Endothelial cell of coronary artery (primary cell): ENCODE measurements at places on chromosomes 5 and 9. TPM values are rescaled to one million over a fixed set of nuclear protein-coding genes. Genes with fewer than 3 reads are reported as not detected.

CDH10 gene
- total RNA-seq, result under 0.01 and 0.19 TPM in 2 replicates

QRFP gene
- total RNA-seq, result not detected in 2 replicates

CSNK1G3 gene
- total RNA-seq, result 33.8 and 52.6 TPM in 2 replicates

CTXN3 gene
- not detected in 2 replicates for total RNA-seq

ZNF354C gene
- total RNA-seq, result 4.0 and 7.6 TPM in 2 replicates

AHRR gene
- 6.1 and 9.4 TPM in 2 replicates for total RNA-seq

ARID3C gene
- total RNA-seq, result 0.09 TPM in 2 replicates

NTNG2 gene
- 0.28 and 0.54 TPM in 2 replicates for total RNA-seq

NUTM2F gene
- total RNA-seq, result not detected in 2 replicates

GALNT12 gene
- total RNA-seq, result 0.66 and 1.2 TPM in 2 replicates

MARCOL gene
- total RNA-seq, result not detected in 2 replicates

STK32A gene
- under 0.01 and 0.38 TPM in 2 replicates for total RNA-seq

PCDHB10 gene
- 0.72 and 1.0 TPM in 2 replicates for total RNA-seq

SLC45A2 gene
- total RNA-seq, result 0.09 TPM in 1 of 2 replicates, not detected in the other

SLC34A3 gene
- not detected in 2 replicates for total RNA-seq

GHR gene
- total RNA-seq, result 0.66 and 0.99 TPM in 2 replicates

MZB1 gene
- total RNA-seq, result 0.09 and 0.19 TPM in 2 replicates

CNTLN gene
- total RNA-seq, result 7.5 and 7.9 TPM in 2 replicates

PCDHB15 gene
- total RNA-seq, result 0.90 and 1.7 TPM in 2 replicates

GPR150 gene
- 0.18 and 0.19 TPM in 2 replicates for total RNA-seq

THBS4 gene
- under 0.01 and 0.09 TPM in 2 replicates for total RNA-seq

MORN5 gene
- not detected in 2 replicates for total RNA-seq

EXD3 gene
- total RNA-seq, result 11.7 and 19.9 TPM in 2 replicates

BTNL8 gene
- total RNA-seq, result not detected in 2 replicates

PCDHGA4 gene
- 2.6 and 5.0 TPM in 2 replicates for total RNA-seq

PCDHGA3 gene
- 0.54 and 1.9 TPM in 2 replicates for total RNA-seq

DOCK8 gene
- 0.36 and 0.56 TPM in 2 replicates for total RNA-seq

MEIKIN gene
- not detected in 2 replicates for total RNA-seq

C1QTNF3 gene
- total RNA-seq, result 0.28 and 0.54 TPM in 2 replicates

HSPB3 gene
- total RNA-seq, result not detected in 2 replicates

SH3RF2 gene
- 1.2 and 4.3 TPM in 2 replicates for total RNA-seq

TNFSF15 gene
- total RNA-seq, result 0.27 and 4.6 TPM in 2 replicates

MEGF10 gene
- 0.09 and 0.36 TPM in 2 replicates for total RNA-seq

WNK2 gene
- total RNA-seq, result not detected in 2 replicates

CCNO gene
- 0.09 and 0.45 TPM in 2 replicates for total RNA-seq

BAAT gene
- under 0.01 TPM in 1 of 2 replicates, not detected in the other for total RNA-seq

SLC6A7 gene
- not detected in 2 replicates for total RNA-seq

SLC25A48 gene
- not detected in 2 replicates for total RNA-seq

GRM6 gene
- total RNA-seq, result not detected in 2 replicates

PTGS1 gene
- total RNA-seq, result 0.81 and 1.8 TPM in 2 replicates

TLE1 gene
- total RNA-seq, result 38.8 and 40.0 TPM in 2 replicates

BRD8 gene
- 28.3 and 32.7 TPM in 2 replicates for total RNA-seq

ANGPTL2 gene
- total RNA-seq, result 15.3 and 16.5 TPM in 2 replicates

AFAP1L1 gene
- 92.1 and 118 TPM in 2 replicates for total RNA-seq

RLN2 gene
- total RNA-seq, result 0.28 TPM in 1 of 2 replicates, not detected in the other

AMBP gene
- total RNA-seq, result not detected in 2 replicates

CORO2A gene
- 0.18 and 0.38 TPM in 2 replicates for total RNA-seq

BTNL3 gene
- total RNA-seq, result not detected in 2 replicates

OTP gene
- not detected in 2 replicates for total RNA-seq

SHOC1 gene
- under 0.01 TPM in 1 of 2 replicates, not detected in the other for total RNA-seq

CDH12 gene
- total RNA-seq, result not detected in 2 replicates

FAM151B gene
- total RNA-seq, result 2.7 and 3.4 TPM in 2 replicates

SPATA31E1 gene
- not detected in 2 replicates for total RNA-seq

GPBP1 gene
- total RNA-seq, result 53.3 and 59.1 TPM in 2 replicates

SPINK1 gene
- total RNA-seq, result 0.09 TPM in 1 of 2 replicates, not detected in the other

GKAP1 gene
- total RNA-seq, result 1.3 and 2.2 TPM in 2 replicates
